Adrenal gland (tissue), 19 donors: ENCODE measurements at places on chromosomes 6 and 20. TPM values are rescaled to one million over a fixed set of nuclear protein-coding genes. Genes with fewer than 3 reads are reported as not detected.

Gene ACTL10
- total RNA-seq: 2.3 TPM

Gene IMPG1
- total RNA-seq: not detected

GRCh38 chr6:81262656-81263055 is 489.8 kb downstream of the TENT5A start:
- no peaks in the 10 kb centered on the region for H3K36me3 ChIP-seq
- no peak overlapping the region for H3K27ac ChIP-seq
- DNase-seq: no peak
- no peaks in the 10 kb centered on the region for H3K4me1 ChIP-seq
- no peaks in the 10 kb centered on the region for H3K27me3 ChIP-seq

- H3K36me3 ChIP-seq: no peaks in the 10 kb centered on the region
- H3K27ac ChIP-seq: no peak overlapping the region
- H3K4me1 ChIP-seq: no peaks in the 10 kb centered on the region
- no peaks in the 10 kb centered on the region for H3K27me3 ChIP-seq
Observed at GRCh38 chr20:54433636-54434035, 41.8 kb upstream of the DOK5 start.

DNA sequence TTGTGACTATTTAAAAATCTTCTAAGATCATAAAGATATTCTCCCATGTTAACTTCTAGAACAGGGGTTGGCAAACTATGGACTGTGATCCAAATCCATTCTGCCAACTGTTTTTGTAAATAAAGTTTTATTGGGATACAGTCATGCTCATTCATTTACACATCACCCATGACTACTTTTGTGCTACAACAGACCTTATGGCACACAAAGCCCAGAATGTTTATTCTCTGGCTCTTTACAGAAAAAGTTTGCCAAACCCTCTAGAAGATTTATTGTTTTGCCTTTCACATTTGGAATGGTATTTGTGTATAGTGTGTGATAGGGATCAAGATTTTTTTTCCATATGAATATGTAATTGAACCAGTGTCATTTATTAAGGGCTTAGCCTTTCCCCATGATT is 341.7 kb downstream of the CD83 start:
- H3K27ac ChIP-seq: no peak overlapping the region
- H3K4me3 ChIP-seq: no peak overlapping the region
- DNase-seq: no peak
- H3K27me3 ChIP-seq: no peaks in the 10 kb centered on the region
- no peaks in the 10 kb centered on the region for H3K36me3 ChIP-seq
- no peaks in the 10 kb centered on the region for H3K4me1 ChIP-seq

DNA sequence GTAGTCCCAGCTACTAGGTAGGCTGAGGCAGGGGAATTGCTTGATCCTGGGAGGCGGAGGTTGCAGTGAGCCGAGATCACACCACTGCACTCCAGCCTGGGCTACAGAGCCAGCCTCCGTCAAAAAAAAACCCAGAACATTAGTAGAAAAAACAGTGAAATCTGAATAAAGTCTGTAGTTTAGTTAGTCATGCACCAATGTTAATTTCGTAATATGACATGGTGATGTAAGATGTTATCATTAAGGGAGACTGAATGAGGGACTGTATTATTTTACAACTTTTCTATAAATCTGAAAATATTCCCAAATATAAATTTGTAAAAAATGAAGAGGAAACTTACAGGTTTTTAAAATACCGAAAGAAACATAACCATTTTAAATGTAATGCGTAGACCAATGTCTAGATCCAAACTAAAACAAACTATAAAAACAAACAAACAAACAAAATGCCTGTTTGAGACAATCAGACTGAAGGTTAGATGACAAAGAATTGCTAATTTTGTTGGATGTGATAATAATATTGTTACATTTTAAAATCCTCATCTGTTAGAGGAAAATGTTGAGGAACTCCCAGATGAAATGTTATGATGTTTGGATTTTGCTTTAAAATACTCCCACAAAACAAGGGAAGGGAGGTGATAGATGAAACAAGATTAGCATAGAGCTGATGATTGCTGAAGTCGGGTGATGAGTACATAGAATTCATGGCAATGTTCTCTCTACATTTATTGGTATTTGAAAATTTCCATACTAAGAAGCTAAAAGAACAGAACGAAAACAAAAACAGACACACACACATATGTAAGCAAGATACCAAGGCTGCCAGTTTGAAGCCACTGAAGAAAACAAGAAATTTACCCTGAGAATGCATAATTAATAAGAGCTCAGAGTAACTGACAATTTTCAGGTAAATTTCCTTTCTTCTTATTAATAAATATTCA is 1.8 kb downstream of the GSTA4 start:
- no peaks in the 10 kb centered on the region for H3K27me3 ChIP-seq
- DNase-seq: no peak
- peaks cover 41% of the 10 kb centered on the region for H3K4me1 ChIP-seq
- peak overlapping the region; percentile 99 for H3K27ac ChIP-seq
- H3K36me3 ChIP-seq: no peaks in the 10 kb centered on the region

- H3K27me3 ChIP-seq: no peaks in the 10 kb centered on the region
- no peak overlapping the region for H3K27ac ChIP-seq
Observed at GRCh38 chr6:158715330-158716311, 65.8 kb downstream of the SYTL3 start.

- no peak overlapping the region for H3K27ac ChIP-seq
- no peaks in the 10 kb centered on the region for H3K4me1 ChIP-seq
- peak overlapping the region; percentile 1 for H3K4me3 ChIP-seq
- H3K36me3 ChIP-seq: no peaks in the 10 kb centered on the region
- H3K27me3 ChIP-seq: no peaks in the 10 kb centered on the region
Observed at GRCh38 chr6:90238496-90239266, 58.0 kb downstream of the BACH2 start.

GRCh38 chr6:140070846-140071473 is 696.5 kb upstream of the CITED2 start:
- H3K36me3 ChIP-seq: no peaks in the 10 kb centered on the region
- H3K4me1 ChIP-seq: peaks cover 27% of the 10 kb centered on the region
- H3K4me3 ChIP-seq: no peak overlapping the region
- no peaks in the 10 kb centered on the region for H3K27me3 ChIP-seq
- H3K27ac ChIP-seq: no peak overlapping the region

- no peak overlapping the region for H3K4me3 ChIP-seq
- H3K36me3 ChIP-seq: no peaks in the 10 kb centered on the region
- H3K4me1 ChIP-seq: peaks cover 13% of the 10 kb centered on the region
- DNase-seq: no peak
- H3K27ac ChIP-seq: no peak overlapping the region
Observed at GRCh38 chr6:37269105-37269504, 11.2 kb upstream of the TMEM217 start.

DNA sequence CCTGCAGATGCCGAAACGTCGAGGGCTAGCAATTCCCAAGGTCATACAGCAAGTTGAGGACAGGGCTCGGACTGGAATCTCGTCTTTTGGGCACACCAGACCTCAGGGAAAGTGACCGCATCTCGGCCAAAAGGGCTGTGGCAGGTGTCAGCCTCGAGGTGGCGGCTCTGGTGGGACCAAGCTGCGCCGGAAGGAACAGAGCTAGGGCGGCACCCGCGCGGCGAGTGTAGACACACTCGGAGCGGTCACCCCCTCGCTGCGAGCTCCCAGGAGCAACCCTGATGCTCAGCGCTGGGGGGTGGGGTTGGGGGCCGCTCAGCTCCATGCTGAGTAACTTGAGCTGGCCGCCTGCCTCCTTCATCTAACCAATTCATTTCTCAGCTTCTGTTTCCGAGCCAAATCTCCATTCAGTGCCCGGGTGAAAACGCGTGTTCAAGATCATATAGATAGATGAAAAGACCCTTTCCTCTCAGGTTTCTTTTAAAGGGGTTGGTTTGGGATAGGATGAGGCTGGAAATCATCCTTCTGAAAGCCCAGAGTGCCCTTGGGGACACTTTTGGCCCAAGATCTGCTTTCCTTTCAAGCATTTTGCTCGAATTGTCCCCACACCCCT is 2.2 kb upstream of the TUBB2B start:
- H3K27ac ChIP-seq: no peak overlapping the region
- no peaks in the 10 kb centered on the region for H3K36me3 ChIP-seq
- no peak for DNase-seq

DNA sequence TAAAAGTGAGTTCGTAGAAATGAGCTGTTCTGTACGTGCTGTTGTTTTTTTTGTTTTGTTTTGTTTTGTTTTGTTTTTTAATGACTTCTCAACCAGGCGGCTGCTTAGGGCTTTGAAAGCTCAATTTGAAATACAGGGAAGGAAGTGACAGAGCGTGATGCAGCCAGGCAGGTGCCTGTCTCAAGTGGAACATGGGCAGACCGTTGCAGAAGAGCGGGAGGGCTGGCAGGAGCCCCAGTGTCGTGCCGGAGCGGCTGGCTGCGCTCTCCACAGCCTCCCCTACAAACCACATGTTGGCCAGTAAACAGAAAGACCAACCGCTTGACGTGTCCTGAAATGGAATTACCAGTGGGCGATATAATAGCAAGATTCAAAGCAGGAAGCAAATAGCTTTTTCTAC is 164.9 kb upstream of the RREB1 start:
- no peak overlapping the region for H3K27ac ChIP-seq
- no peak for DNase-seq
- no peaks in the 10 kb centered on the region for H3K27me3 ChIP-seq
- no peaks in the 10 kb centered on the region for H3K4me1 ChIP-seq
- no peaks in the 10 kb centered on the region for H3K36me3 ChIP-seq

DNA sequence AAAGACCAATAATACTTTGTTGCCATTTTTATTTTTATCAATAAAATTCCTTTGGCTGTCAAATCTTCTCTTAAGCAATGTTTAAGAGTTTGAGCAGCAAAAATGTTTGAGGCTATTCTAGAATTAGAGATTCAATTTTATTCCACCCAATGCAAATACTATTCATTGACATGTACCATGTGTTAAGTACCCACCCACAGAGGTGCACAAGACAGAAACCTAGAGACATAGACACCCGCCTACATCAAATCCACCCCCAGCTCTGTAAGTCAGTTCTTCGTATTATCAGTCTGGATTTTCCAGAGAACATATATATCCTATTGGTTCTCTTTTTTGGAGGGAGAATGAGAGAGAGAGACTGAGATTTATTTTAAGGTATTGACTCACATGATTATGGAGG is 463.7 kb downstream of the EPM2A start:
- H3K27me3 ChIP-seq: no peaks in the 10 kb centered on the region
- H3K36me3 ChIP-seq: no peaks in the 10 kb centered on the region
- H3K4me3 ChIP-seq: no peak overlapping the region

DNA sequence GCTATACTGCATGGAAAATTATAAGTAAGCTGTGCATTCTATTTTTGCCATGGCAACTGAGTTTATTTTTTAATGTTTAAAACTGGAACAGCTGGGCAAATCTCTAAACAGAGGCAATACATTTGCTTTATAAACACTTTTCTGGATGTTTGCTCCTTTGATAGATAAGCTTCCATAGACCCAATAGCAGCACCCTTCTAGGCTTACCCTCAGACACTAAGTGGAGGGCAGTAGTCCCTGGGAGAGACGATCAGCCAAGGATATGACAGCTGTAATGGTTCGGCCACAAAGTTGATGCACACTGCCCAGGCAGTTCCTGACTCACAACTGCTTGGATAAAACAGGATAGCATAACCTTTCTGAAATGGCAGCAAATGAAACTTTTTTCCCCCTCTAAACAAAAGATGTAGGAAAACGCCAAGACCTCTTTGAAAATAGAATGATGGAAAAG is 8.5 kb upstream of the MRPS10 start:
- no peak for DNase-seq
- no peak overlapping the region for H3K4me3 ChIP-seq
- H3K36me3 ChIP-seq: peaks cover 9% of the 10 kb centered on the region
- no peaks in the 10 kb centered on the region for H3K4me1 ChIP-seq
- H3K27me3 ChIP-seq: no peaks in the 10 kb centered on the region
- H3K27ac ChIP-seq: no peak overlapping the region

DNA sequence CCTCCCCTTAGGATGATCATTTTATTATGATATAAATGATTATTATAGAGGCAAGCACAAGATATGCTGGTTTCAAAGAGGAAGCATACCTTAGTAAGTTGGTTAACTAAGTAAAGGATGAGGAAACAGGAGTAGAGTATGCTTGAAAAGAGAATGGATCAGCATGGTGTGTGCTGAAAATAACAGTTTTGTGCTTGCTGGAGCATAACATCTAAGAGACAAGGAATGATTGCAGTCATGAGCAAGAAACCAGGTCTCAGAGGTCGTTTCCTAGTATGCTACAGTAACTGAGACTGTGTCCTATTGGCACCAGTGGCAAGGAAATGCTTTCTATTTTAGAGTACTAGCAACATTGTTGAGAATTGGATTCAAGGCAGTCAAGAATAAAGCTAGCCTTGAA is 34.1 kb downstream of the CDC40 start:
- H3K4me3 ChIP-seq: no peak overlapping the region
- no peak for DNase-seq
- H3K4me1 ChIP-seq: peaks cover 8% of the 10 kb centered on the region
- H3K36me3 ChIP-seq: no peaks in the 10 kb centered on the region
- H3K27ac ChIP-seq: no peak overlapping the region
- no peaks in the 10 kb centered on the region for H3K27me3 ChIP-seq
